Omental fat pad (tissue), 4 donors: ENCODE measurements at places on chromosomes 7 and 10. TPM values are rescaled to one million over a fixed set of nuclear protein-coding genes. Genes with fewer than 3 reads are reported as not detected.

Gene POP7
- total RNA-seq, result 39.9 TPM

Gene FEZF1
- total RNA-seq, result not detected

Gene FOXI2
- not detected for total RNA-seq

GRCh38 chr7:84302949-84303348 lies 108.4 kb upstream of the SEMA3A start:
- no peak for DNase-seq

DNA sequence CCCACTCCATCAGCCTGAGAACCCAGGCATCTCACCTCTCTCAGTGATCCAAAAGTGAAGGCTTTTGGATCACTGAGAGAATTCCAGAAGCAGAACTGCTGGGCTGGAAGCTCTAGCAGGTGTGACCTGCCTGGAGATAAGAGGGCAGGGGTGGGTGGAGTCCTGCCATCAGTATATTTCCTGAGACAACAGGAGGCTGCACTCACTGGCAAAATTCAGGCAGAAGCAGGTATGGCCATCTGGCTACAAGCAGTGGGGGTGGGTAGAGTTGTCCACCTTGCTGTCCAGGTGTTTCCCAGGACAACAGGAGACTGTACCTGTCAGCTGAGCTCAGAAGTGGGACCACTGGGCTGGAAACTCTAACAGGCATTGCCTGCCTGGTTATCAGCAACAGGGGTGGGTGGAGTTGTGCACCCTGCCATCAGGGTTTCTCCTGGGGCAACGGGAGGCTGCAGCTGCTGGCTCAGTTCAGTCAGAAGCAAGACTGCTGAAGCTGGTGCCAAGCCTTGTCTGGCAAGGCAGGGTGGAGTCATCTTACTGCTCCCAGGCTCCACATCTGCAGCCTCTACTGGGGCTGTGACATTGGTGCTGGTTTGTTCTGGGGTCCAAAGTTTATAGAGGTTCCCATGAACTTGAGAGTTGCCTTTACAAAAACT lies 47.2 kb upstream of the SFTPD start:
- no peak for DNase-seq

Gene MYH16
- not detected for total RNA-seq

GRCh38 chr10:127423218-127423915 lies 125.7 kb upstream of the NPS start:
- DNase-seq, result no peak

DNA sequence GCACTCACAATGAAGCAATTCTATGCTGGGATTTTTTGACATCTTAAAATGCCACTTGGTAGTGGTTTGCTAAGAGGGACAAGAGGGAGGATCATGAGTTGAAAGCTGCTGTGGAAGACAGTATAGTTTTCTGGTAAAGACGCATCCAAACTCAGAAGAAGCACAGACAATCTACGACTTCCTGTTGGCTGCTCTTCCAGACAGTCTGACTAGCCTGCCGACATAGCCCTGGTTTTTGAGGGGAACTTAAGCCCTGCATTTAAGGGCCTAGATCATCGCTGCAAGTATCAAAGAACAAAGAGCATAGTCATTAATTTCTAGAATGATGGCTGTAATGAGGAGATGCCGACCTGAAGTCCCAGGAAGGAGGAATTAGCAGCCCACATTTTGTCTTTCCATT lies 99.9 kb upstream of the IKZF1 start:
- no peak for DNase-seq

GRCh38 chr10:63064706-63065105 lies 68.4 kb upstream of the NRBF2 start:
- no peak for DNase-seq

GRCh38 chr10:97572214-97572989 lies at the start of gene ANKRD2:
ANKRD2 (plus strand) TSS chr10:97572779; CDS start chr10:97572789, 10 bp downstream.
- DNase-seq, result peak; percentile 57

DNA sequence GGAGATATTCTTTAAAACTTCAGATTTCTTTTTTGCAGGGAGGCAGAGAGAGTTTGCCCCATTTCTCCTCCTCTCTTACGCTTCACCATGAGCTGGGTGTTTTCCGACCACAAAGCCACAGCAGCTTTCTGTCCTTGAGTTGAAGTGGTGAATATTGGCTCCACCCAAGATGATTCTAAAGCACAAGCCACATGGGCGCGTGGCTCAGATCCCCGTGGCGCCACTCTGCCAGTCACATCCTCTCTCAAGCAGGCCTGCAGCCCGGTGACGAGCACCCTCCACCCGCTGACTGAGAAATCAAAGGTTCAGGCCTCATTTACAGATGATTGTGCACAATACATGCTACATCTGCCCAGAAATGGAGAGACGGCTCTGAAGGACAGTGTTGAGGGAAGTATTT lies 27.6 kb upstream of the RNF32 start:
- DNase-seq, result no peak

- no peak for DNase-seq
These were observed 127.9 kb upstream of the PRSS58 start for GRCh38 chr7:142385491-142386340.
